ENCODE measurements at places on chromosomes 1 and 21. TPM values are rescaled to one million over a fixed set of nuclear protein-coding genes. Genes with fewer than 3 reads are reported as not detected.

The GABPB2 gene
- total RNA-seq, result 15.6 TPM

The BRDT gene
- not detected for total RNA-seq

The HSD3B1 gene
- total RNA-seq, result not detected

The RIPPLY3 gene
- not detected for total RNA-seq

DNA sequence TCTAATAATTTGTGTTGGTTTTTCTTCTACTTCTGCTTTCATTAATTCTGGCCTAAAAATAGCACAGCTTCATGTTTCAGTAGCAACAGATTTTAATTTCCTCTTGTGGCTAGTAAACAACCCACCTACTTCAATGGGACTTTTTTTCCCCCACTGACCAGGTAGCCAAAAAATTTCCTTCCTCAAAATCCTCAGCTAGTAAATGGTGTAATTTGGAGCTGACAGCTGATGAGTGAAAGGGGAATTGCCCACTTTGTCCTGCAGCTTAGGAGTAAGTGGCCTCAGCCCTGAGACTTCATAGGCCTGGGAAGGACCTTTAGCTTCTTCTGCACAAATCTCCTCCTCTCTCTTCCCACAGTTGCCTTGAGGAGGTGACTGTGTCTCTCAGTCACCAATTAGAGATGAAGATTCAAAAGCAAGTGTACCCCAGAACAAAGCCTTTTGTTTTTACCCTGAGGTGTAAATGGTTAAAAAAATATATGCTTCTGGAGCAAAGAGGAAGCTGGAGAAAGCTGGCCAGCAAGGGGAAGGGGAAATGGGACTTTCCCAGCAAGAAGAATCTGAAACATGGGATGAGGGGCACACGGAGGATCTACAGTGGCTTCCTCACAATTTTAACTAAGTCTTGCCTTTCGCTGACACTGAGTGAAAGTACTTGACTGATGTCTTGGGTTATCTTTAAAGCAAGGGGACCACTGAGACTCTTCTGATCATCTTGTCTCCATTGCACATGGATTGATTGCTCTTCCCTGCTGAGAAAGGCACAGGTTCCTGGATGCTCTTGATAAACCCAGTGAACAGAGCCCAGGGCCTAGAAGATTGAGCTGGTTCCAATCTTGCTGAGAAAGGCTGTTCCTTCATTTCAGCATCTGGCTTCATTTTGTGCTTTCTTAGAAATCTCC is 35.8 kb upstream of the VCAM1 start:
- no peak overlapping the region for H3K4me3 ChIP-seq
- no peaks in the 10 kb centered on the region for H3K36me3 ChIP-seq
- no peak for DNase-seq
- no peaks in the 10 kb centered on the region for H3K27me3 ChIP-seq

GRCh38 chr1:156927215-156928042 is 7.0 kb downstream of the LRRC71 start:
- H3K27ac ChIP-seq, result no peak overlapping the region
- peak; percentile 95 for DNase-seq
- peaks cover 30% of the 10 kb centered on the region for H3K27me3 ChIP-seq
- peaks cover 8% of the 10 kb centered on the region for H3K4me1 ChIP-seq
- peak overlapping the region; percentile 64 for H3K4me3 ChIP-seq

- DNase-seq, result no peak
- H3K4me3 ChIP-seq, result no peak overlapping the region
- no peaks in the 10 kb centered on the region for H3K27me3 ChIP-seq
Measured at GRCh38 chr1:224675590-224675989, 59.5 kb downstream of the CNIH3 start.

DNA sequence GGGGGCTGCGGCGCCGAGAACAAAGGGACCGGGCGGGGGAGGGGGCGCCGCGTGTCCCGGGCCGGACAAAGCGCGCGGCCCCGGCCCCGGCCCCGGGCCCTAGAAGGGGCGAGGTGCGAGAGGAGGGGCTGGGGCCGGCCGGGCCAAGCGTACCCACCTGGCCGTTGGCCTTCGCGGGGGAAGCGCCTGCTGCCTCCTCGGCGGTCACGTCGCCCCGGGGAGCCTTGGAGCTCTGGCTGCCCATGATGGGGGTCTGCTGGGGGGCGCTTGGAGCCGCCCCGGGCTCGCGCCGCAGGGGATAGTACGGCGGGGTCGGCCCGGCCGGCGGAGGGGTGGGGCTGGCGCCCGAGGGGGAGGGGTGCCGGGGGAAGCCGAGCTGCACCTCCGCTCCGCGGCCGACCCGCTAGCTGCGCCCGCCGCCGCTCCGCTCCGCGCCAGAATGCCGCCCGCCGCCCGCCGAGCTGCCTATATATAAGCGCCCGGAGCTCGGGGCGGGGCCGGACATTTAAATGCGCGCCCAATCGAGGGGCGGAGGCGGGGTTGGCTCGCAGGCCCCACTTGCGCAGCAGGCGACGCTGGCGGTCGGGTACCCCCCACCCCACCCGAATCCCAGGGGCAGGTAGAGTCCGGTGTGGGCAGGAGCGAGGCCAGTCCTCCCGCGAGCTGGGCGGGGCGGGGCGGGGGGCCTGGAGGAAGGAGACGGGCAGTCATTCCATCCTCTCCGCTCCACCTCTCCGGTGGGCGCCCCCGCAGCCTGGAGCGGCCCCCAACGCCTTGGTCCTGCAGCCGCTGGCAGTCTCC is at the start of gene MARCKSL1:
TSS of gene MARCKSL1 (minus strand) at position 444 of the 801 bp plus-strand sequence. CDS start at position 244, 200 bp downstream.
- H3K36me3 ChIP-seq, result peaks cover 13% of the 10 kb centered on the region
- H3K4me3 ChIP-seq, result peak within 1 kb of the TSS; percentile 73
- H3K27ac ChIP-seq, result no peak within 1 kb of the TSS
- no peaks in the 10 kb centered on the region for H3K27me3 ChIP-seq
- DNase-seq, result peak; percentile 92

- H3K27ac ChIP-seq, result no peak overlapping the region
- H3K4me1 ChIP-seq, result no peaks in the 10 kb centered on the region
- H3K27me3 ChIP-seq, result peaks cover 3% of the 10 kb centered on the region
- no peak overlapping the region for H3K4me3 ChIP-seq
Measured at GRCh38 chr1:6954591-6954990, 169.3 kb downstream of the CAMTA1 start.

- H3K4me1 ChIP-seq, result peaks cover 18% of the 10 kb centered on the region
- no peak overlapping the region for H3K27ac ChIP-seq
- H3K4me3 ChIP-seq, result no peak overlapping the region
- no peak for DNase-seq
- H3K36me3 ChIP-seq, result no peaks in the 10 kb centered on the region
Measured at GRCh38 chr1:16354619-16355018, 2.3 kb upstream of the FBXO42 start.

- no peak for DNase-seq
- no peaks in the 10 kb centered on the region for H3K36me3 ChIP-seq
- no peaks in the 10 kb centered on the region for H3K4me1 ChIP-seq
- no peaks in the 10 kb centered on the region for H3K27me3 ChIP-seq
- no peak overlapping the region for H3K27ac ChIP-seq
Measured at GRCh38 chr1:188224263-188224662, 1395.5 kb downstream of the PLA2G4A start.

All from osteoblast (primary cell).